ENCODE measurements at places on chromosomes 2 and 18. TPM values are rescaled to one million over a fixed set of nuclear protein-coding genes. Genes with fewer than 3 reads are reported as not detected.
A peak's percentile ranks its signal among the peaks of the same experiment; 100 is the strongest.

- H3K4me1 ChIP-seq = no peaks in the 10 kb centered on the region
- H3K4me3 ChIP-seq = no peak overlapping the region
- no peaks in the 10 kb centered on the region for H3K36me3 ChIP-seq
Measured at GRCh38 chr2:102460467-102460866, 12.6 kb upstream of the SLC9A4 start.

NEU2 gene
- total RNA-seq = not detected

DNA sequence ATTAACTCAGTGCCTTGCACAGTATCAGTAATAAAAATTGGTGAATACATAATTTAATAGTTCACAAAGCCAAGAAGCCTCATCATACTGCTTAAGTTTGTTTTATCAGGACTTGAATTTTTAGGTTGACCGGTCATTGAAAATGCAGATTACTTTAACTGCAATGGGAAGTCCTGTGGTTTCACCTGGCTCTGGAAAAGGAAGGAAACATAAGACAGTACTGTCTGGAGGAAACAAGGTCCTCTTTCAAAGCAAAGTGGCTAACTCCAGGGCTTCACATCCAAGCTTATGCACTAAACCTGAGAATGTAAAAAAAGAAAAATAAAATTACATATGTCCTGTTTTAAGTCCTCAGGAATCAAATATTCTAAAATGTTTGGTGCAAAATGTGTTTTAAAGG lies 119.7 kb downstream of the DLGAP1 start:
- no peaks in the 10 kb centered on the region for H3K36me3 ChIP-seq
- H3K4me3 ChIP-seq = no peak overlapping the region
- H3K4me1 ChIP-seq = no peaks in the 10 kb centered on the region
- no peak overlapping the region for H3K27ac ChIP-seq

- H3K27ac ChIP-seq = no peak overlapping the region
- no peaks in the 10 kb centered on the region for H3K36me3 ChIP-seq
- H3K4me3 ChIP-seq = no peak overlapping the region
Measured at GRCh38 chr18:46629361-46629760, 27.7 kb downstream of the LOXHD1 start.

RANBP2 gene
- total RNA-seq = 45.3 TPM

GRCh38 chr2:122980671-122981070 lies 1044.4 kb upstream of the CNTNAP5 start:
- H3K27ac ChIP-seq = no peak overlapping the region
- DNase-seq = no peak
- H3K36me3 ChIP-seq = no peaks in the 10 kb centered on the region
- no peaks in the 10 kb centered on the region for H3K27me3 ChIP-seq

GRCh38 chr2:96325884-96326255 lies 753 bp downstream of the ITPRIPL1 start:
- H3K4me3 ChIP-seq = peak overlapping the region; percentile 49
- H3K27ac ChIP-seq = peak overlapping the region; percentile 44
- peaks cover 28% of the 10 kb centered on the region for H3K4me1 ChIP-seq
- no peaks in the 10 kb centered on the region for H3K36me3 ChIP-seq
- peak; percentile 43 for DNase-seq

BBS5 gene
- total RNA-seq = 3.3 TPM

Measured in transverse colon (tissue), 4 donors.